ENCODE measurements at places on chromosomes 13 and 19. TPM values are rescaled to one million over a fixed set of nuclear protein-coding genes. Genes with fewer than 3 reads are reported as not detected.

ZNF69 gene
- 62.4 TPM for total RNA-seq

PSG3 gene
- not detected for total RNA-seq

STAP2 gene
- 6.8 TPM for total RNA-seq

ZNF490 gene
- 16.7 TPM for total RNA-seq

DNA sequence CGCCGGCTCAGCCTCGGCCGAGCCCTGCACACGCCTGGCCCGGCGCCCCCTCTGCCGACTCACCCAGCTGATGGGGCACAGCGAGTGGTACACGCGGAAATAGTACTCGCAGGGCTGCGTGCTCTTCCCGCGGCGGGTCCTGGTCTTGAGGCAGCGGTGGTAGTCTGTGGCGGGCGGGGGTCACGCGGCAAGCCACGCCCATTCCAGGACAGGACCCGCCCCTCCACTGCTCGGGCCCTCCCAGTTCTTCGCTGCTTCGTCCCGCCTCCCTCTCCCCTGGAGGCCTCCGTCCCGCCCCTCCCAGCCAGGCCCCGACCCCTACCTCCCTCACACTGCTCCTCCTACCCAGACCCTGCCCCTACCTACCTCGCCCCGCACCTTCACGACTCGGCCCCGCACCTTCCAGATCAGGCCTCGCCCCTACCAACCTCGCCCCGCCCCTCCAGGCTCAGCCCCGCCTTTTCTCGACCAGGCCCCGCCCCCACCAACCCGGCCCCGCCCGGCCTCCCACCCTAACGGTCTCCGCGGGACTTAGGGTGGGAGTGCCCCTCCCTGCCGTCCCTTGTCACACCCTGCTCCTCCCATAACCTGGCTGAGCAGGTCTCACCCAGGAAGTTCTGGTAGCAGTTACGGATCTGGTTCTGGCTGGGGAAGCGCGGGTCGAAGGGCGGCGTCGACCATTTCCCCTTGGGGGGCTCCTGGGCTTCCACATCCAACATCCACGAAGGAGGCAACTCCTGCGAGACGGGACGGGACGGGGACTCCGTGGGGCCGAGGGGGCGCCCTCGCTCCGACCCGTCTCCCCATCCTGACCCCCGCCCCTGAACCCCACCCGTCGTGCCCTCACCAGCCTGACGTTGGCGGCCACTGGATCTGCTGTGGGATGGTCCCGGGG lies 469 bp downstream of the COX6B2 start:
- H3K27me3 ChIP-seq = peaks cover 66% of the 10 kb centered on the region
- H3K4me1 ChIP-seq = peaks cover 17% of the 10 kb centered on the region
- peak; percentile 84 for DNase-seq
- H3K4me3 ChIP-seq = peak overlapping the region; percentile 51
- no peaks in the 10 kb centered on the region for H3K36me3 ChIP-seq
- no peak overlapping the region for H3K27ac ChIP-seq

DNA sequence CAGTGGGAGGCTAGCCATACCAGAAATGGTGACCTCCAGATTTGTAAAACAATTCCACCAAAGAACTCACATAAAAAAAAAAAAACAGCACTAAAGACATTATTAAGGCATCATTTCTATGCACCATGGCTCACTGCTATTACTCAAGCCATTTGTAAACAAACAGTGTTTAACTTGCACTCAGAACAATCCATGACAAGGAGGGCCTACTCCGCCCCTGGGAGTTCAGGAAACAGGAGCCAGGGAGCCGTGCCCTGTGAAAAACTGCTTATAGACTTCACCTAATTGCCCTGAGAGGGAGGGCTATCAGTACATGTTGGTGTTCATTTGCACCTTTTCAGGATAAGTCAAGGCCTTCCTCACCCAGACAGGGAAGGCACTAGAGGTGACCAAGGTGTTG lies 103.2 kb downstream of the ZNF429 start:
- H3K36me3 ChIP-seq = no peaks in the 10 kb centered on the region
- no peaks in the 10 kb centered on the region for H3K27me3 ChIP-seq
- no peak for DNase-seq
- H3K4me3 ChIP-seq = no peak overlapping the region
- no peak overlapping the region for H3K27ac ChIP-seq

DNA sequence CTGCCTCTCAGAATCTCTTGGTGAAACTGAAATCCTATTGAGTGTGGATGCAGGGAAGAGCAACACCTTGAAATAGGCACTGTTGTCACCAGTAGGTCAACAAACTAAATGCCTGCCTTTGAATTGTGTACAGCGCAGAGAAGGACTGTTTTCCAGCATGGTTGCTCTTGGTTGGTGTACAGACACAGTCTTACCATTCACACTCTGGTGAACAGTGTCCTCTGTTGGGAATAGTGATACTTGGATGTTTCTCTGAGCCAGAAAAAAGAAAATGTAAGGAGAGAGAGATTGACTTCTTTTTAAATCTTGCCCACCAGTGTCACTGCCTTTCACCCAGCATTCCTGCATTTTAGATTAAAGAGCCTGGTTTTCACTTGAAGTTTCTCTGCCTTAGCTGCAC lies 179.7 kb downstream of the STK24 start:
- no peaks in the 10 kb centered on the region for H3K36me3 ChIP-seq
- no peak overlapping the region for H3K4me3 ChIP-seq
- H3K4me1 ChIP-seq = no peaks in the 10 kb centered on the region
- H3K27me3 ChIP-seq = no peaks in the 10 kb centered on the region

DNA sequence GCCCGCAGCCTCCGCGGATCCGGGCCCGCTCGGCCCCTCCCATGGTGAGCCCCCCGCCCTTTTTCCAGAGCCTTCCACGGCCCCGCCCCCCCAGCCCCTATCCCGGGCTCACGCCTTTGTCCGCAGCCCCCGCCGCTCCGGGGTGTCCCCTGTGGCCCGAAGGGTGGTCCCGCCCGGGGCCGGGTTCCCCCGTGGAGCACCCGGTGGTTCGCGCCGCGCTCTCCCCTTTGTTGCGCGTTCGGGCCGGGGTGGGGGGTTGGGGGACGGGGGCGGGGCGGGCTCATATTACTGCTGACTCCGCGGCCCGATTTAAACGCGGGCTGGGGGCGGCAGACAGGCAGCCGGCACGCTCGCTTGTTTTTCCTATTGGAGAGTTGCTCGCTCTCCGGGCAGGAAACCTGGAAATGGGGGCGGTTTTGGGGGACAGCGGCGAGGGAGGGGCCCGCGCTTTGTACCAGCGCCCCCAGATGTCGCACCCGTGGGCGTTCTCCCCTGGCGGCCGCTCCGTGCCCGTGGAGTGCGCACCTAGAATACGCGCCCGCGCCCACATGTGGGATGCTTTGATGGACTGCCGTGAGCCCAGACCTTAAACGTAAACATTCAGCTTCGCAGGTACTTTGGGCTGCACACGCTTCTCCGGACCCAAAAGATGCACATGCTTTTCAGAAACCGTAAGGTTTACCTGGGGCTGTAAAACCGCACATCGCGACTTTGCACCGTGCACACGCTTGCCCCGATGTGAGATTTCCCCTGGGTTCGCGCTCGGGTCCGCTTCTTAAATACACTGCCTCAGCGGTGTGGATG lies 699 bp downstream of the PTOV1 start:
- H3K4me1 ChIP-seq = peaks cover 12% of the 10 kb centered on the region
- H3K27me3 ChIP-seq = no peaks in the 10 kb centered on the region
- peak; percentile 88 for DNase-seq
- peak overlapping the region; percentile 88 for H3K4me3 ChIP-seq

GRCh38 chr19:1189419-1189818 lies 15.4 kb upstream of the SBNO2 start:
- H3K27ac ChIP-seq = no peak overlapping the region
- no peak overlapping the region for H3K4me3 ChIP-seq

- no peak for DNase-seq
- no peaks in the 10 kb centered on the region for H3K36me3 ChIP-seq
- H3K4me1 ChIP-seq = peaks cover 47% of the 10 kb centered on the region
- no peak overlapping the region for H3K4me3 ChIP-seq
Observed at GRCh38 chr13:45773236-45773635, 71.1 kb downstream of the CBY2 start.

GRCh38 chr19:58170860-58171259 lies 12.0 kb upstream of the ZNF274 start:
- H3K27ac ChIP-seq = no peak overlapping the region
- no peaks in the 10 kb centered on the region for H3K36me3 ChIP-seq
- DNase-seq = no peak
- H3K4me3 ChIP-seq = no peak overlapping the region
- no peaks in the 10 kb centered on the region for H3K4me1 ChIP-seq

DNA sequence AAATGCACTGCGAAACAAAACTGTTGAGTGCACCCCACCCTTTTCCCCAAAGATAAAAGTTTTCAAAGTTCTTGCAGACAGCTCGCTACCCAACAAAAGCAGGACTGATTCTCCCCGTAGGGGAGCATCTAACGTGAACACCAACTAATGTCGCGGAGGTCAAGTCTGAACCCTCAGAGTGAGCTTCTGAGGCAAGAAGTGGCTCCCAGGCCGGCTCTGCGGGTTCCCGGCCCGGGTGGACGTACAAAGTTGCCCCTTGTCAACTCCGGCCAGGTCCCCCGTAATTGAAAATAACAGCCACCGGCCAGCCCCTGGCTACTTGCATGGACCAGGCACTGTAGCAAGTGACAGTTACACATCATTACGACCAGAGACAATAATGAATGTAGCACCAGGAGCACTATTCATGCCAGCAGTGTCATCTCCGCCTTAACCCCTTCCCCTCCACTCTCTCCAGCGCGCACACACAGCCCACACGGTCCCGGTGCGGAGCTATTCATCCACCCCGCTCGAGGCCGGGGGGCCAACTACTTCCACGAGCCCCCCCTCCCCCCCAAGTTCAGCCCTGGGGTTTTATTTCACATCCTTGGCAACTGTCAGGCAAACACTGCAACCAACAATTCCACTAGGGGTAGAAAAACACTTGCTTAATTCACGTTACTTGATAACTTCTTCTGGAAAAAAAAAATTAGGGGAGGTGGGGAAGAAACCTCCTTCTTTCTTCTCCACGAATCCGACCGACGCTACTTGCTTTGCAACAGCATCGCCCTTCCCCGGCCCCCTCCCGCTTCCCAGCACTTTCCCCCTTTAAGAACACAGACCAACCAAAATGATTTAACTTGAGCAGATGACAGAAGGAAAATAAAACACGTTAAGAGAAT lies 1.2 kb downstream of the KLF12 start:
- H3K27ac ChIP-seq = no peak overlapping the region
- H3K4me3 ChIP-seq = peak overlapping the region; percentile 98
- H3K27me3 ChIP-seq = peaks cover 16% of the 10 kb centered on the region
- H3K4me1 ChIP-seq = peaks cover 8% of the 10 kb centered on the region

GRCh38 chr19:44051650-44052402 lies at the start of gene ZNF223:
TSS of gene ZNF223 (plus strand) at chr19:44052036. CDS start at chr19:44055177, 3,141 bp downstream.
- peak within 1 kb of the TSS; percentile 84 for H3K4me3 ChIP-seq
- H3K36me3 ChIP-seq = peaks cover 4% of the 10 kb centered on the region
- no peak within 1 kb of the TSS for H3K27ac ChIP-seq
- DNase-seq = peak; percentile 94
- H3K27me3 ChIP-seq = peaks cover 28% of the 10 kb centered on the region

DNA sequence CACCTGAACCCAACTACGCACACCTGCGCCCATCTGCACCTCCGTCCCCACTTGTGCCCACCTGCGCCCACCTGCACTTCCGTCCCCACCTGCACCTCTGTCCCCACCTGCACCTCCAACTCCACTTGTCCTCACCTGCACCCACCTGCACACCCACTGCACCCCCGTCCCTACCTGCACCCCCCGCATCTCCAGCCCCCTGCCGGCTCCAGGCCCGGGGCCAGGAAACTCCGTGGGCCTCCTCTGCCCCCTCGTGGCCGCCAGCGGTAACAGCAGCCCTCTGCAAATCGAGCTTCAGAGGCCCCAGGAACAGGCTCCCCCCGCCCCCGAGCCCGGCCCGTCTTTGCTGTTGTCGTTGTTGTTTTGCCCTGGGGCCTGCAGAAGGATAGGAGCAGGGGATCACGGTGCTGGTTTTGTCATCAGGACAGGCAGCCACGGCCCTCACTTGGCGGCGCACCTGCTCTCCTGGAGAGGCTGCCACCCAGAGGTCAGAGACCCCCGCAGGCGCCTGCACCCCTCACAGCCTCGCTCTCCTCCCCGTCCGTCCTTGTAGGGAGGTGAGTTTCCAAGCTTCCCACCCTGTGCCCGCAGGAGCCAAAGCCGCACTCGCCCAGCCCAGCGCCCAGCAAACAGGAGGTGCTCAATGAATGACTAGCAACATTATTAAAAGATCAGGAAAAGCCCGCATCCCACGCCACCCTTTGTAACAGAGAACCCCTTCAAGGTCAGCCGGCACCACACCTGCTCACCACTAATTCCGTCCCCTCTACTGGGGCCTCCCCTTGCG lies 65.4 kb downstream of the GNG7 start:
- peaks cover 5% of the 10 kb centered on the region for H3K27me3 ChIP-seq
- DNase-seq = peak; percentile 76
- peak overlapping the region; percentile 36 for H3K4me3 ChIP-seq
- no peaks in the 10 kb centered on the region for H3K4me1 ChIP-seq
- no peaks in the 10 kb centered on the region for H3K36me3 ChIP-seq

DNA sequence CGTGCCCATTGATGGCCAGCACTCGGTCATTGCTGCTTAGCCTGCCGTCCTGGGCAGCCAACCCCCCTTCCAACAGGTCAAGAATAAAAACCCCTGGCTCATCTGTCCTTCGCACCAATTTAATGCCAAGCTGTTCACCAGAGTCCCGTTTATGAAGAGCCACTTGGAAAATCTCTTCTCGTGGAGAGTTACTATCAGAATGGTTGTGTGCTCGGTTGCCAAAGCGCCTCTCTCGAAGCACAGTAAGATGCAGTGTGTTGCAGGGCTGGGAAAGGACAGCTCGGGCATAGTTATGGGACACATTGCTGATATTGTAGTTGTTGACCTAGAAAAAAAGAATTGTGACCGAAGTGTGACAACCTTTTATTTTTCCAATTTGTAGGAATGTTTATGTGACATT lies 57.9 kb downstream of the LNX2 start:
- DNase-seq = no peak
- no peaks in the 10 kb centered on the region for H3K36me3 ChIP-seq
- no peaks in the 10 kb centered on the region for H3K4me1 ChIP-seq

DNA sequence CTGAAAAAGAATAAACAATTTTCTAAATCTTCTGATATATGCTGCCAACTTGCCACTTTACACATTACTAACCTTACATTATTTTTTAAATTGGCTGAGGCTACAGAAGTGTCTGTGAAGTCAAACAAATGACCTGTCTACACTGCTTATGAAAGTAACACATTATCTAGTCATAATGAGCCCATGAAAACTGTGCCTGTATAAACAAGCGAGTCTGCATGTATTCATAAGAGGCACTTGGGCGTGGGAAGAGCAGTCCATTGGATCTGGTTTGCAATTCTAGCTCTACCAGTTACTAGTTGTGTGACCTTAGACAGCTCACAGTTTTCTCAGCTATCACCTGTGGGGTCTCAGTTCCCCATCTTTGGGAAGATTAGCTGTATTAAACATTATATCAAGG lies 3.1 kb downstream of the VPS36 start:
- no peaks in the 10 kb centered on the region for H3K27me3 ChIP-seq
- DNase-seq = no peak
- no peak overlapping the region for H3K4me3 ChIP-seq
- H3K4me1 ChIP-seq = peaks cover 16% of the 10 kb centered on the region
- no peak overlapping the region for H3K27ac ChIP-seq

- DNase-seq = no peak
- H3K36me3 ChIP-seq = no peaks in the 10 kb centered on the region
- H3K4me3 ChIP-seq = peak overlapping the region; percentile 56
- H3K27me3 ChIP-seq = no peaks in the 10 kb centered on the region
Observed at GRCh38 chr19:51594774-51595109, 23.7 kb downstream of the ZNF175 start.

- H3K36me3 ChIP-seq = no peaks in the 10 kb centered on the region
- H3K27me3 ChIP-seq = no peaks in the 10 kb centered on the region
- H3K4me1 ChIP-seq = peaks cover 15% of the 10 kb centered on the region
- H3K27ac ChIP-seq = no peak overlapping the region
Observed at GRCh38 chr13:58480061-58480460, 848.5 kb downstream of the PCDH17 start.

Measured in neural progenitor cell (in vitro differentiated cells).